Activated gamma-delta T cell (primary cell): ENCODE measurements at places on chromosomes 7 and 10.

- no peak for DNase-seq
Observed at GRCh38 chr7:77579797-77580196, 42.7 kb downstream of the PTPN12 start.

DNA sequence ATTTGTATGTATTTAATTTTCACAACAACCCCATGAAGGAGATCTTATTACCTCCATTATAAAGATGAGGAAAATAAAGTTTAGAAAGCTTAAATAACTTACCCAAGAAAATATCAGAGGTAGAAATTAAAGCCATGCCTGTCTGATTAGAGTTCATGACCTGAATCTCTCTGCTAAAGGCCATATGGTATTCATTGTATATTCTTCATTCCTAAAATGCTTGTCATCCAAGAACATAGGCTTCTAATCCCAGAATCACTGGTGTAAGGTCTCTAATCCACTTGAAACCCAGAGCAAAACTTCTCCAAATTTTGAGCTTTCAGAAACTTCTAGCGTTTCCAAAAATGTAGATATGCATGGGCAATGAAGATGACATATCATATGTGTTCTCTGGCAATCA is 72.3 kb upstream of the YAE1 start:
- no peak for DNase-seq

DNA sequence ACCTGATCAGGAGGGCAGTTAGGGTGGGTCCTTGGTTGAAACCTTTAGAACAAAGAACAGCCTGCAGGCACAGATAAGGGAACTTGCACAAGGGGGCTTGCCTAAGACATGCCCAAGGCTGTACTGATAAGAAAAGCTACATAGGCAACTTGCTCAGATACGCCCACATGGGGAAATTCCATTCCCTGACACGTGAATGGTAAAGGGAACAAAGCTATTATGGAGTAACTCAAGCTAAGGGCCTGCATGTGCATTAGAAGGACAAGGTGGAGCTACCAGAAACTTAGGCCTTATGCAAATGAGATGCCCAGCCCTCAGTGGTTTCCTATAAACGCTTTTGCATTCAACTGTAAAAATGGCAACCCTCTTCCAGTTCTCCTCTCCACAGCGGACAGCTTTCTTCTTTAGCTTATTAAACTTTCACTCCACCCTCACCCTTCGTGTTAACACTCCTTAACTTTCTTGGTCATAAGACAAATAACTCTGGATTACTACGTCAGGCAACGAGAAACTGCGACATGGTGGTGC is 1192.1 kb upstream of the CELF2 start:
- no peak for DNase-seq

DNA sequence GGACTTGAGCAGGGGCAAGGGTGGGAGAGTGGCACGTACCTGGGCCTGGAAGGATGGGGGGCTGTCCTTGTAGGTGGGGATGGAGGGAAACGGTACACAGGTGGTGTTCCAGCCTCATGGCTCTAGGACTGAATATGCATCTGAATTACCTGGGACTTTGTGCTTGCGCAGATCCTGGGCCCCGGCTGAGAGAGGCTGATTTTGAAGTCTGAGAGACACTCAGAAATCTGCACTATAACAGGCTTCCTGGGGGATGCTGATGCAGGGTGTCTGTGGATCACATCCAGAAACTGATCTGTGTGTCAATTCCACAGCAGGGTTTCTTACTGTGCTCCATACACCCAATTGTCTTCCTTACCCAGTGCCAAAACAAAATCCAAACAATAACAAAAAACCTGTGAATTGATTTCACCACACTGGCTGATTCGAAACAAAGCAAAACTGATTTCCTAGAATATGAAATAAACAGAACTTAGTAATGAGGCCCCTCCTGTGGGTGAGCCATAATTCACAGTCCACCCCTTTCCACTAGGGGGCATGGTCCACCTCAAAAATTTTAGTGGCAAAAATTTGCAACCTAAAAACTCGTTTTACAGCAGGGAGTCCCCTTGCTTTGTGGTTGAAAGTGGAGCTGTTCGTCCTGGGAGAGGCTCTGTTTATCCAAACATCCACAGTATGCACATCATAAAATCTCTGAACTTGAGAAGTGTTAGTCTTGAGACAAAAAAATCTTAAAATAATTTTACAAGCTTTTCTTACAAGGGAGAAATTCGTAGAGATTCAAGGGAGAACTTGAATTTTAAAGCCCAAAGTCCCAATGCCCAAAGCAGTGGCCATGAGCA is 32.0 kb upstream of the PLEKHA1 start:
- DNase-seq: no peak

- DNase-seq: no peak
Observed at GRCh38 chr7:45601094-45601493, 26.9 kb downstream of the ADCY1 start.

- DNase-seq: no peak
Observed at GRCh38 chr7:125256446-125256845, 326.8 kb upstream of the POT1 start.

GRCh38 chr7:90173127-90173844 is 19.0 kb downstream of the STEAP1 start:
- DNase-seq: no peak

DNA sequence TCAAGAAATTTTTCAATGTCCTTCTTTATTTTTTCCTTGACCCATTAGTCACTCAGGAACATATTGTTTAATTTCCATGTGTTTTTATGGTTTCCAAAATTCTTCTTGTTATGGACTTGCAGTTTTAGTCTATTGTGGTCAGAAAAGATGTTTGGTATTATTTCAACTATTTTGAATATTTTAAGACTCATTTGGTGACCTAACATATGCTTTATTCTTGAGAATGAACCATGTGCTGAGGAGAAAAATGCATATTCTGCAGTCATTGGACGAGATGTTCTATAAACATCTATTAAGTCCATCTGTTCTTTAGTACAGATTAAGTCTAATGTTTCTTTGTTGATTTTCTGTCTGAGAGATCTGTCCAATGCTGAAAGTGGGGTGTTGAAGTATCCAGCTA is 42.3 kb upstream of the MDFIC start:
- DNase-seq: no peak

DNA sequence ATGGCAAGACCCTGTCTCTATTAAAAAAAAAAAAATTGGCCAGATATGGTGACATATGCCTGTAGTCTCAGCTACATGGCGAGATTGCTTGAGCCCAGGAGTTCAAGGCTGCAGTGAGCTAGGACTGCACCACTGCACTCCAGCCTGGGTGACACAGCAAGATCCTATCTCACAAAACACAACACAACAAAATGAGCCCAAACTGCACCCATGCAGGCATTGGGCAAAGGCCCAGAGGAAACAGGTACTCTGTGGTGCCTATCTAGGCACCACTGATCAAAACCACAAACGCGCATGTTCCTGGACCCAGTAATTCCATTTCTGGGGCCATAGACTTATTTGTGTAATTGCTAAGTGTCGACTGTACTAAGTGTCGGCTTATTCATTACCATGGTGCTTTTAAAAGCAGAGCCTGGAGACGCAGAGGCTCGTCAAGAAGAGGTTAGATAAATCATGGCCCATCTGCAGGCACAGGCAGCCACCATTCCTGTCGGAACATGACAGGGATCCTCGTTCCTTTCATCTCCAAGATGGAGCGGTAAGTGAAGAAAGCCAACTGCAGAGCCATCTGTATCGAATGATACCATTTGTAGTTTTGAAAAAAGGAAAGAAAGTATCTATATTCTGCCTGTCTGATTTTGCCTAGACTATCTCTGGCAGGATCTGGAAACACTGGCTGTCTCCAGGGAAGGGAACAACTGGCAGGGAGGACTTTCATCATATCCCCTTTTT is 160.4 kb upstream of the RHEB start:
- no peak for DNase-seq

DNA sequence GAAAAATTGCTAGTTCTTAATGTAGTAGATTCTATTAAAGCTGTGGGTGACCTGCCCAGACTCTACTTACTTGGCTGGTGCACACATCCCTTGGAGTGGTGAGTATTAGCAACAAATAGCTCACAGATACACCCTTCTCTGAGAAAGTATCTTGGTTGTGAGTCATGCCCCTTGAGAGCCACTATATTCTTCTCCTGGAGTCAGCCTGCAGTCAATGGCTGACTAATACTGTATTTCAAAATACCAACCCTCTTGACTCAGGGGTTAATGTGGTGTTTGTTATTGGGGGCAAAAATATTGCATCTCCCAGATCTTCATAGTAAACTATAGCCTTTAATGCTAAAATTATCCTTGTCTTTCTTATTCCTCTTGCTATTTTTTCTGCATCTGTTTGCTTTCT is 354.9 kb downstream of the BMPER start:
- no peak for DNase-seq

- DNase-seq: no peak
Observed at GRCh38 chr7:28599411-28599810, 187.1 kb downstream of the CREB5 start.
